ENCODE measurements at places on chromosomes 5 and 9.

DNA sequence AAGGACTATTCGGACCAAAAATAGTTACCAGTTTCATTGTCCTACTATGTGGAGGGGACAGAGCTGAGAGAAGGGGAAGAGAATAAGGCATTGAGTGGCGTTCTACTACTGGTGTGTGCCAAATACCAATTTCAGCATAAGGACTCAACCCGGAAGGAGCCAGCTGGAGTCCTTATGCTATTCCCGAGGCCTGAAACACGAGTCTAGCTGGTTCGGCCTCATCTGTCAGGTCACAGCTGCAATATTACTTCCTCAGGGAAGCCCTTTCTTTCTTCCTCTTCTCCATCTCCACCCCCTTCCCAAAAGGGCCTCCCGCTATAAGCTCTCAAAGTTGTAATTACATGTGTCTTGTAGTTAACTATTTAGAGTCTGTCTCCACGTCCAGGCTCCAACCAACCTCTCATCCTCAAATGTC lies 20.5 kb upstream of the FER start:
- DNase-seq, result peak; percentile 25

- no peak for DNase-seq
Measured at GRCh38 chr9:76166526-76166925, 227.7 kb downstream of the RFK start.

DNA sequence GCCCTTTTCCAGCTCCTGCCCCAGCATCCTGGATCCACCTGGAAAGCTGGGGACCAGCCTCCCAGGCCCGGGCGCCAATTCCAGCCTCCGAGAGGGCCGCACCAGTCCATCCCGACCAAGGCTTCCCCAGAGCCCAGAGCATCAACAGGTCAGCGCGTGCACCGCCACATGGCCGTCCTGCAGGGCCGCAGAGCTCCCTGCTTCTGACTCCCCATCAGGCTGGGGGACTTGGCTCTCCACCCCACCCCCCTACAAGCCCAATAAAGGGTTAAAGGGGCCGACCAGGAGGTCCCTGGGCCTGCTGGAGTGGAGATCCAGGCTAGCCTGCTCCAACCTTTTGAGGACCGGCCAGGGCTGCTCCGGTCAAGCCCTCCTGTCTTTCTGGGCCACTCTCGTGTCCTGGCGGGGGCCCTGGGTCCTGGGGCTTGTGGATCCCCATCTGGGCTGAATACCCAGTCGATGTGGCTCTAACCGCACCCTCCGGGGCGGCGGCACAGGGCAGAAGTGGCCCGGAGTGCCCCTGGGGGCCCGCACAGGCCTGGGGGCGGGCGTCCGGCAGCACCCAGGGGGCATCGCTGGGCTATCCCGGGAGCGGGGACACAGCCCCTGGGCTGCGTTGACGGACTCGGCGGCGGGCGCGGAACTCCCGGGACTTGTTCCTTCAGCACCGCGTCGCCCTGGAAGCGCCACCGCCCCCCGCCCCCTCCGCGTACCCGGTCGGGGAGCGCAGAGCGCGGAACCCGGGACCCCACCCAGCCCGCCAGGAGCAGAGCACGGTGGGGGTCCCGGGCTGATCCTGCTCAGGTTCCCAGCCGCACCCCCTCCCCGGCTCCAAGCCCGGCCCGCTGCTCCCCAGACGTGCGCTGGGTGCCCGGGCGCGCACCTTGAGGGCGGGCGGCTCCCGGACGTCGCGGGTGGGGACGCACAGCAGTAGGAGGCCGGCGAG lies 590 bp downstream of the ENTPD2 start:
- DNase-seq, result no peak

- no peak for DNase-seq
Measured at GRCh38 chr5:79081779-79082178, 12.2 kb downstream of the BHMT2 start.

DNA sequence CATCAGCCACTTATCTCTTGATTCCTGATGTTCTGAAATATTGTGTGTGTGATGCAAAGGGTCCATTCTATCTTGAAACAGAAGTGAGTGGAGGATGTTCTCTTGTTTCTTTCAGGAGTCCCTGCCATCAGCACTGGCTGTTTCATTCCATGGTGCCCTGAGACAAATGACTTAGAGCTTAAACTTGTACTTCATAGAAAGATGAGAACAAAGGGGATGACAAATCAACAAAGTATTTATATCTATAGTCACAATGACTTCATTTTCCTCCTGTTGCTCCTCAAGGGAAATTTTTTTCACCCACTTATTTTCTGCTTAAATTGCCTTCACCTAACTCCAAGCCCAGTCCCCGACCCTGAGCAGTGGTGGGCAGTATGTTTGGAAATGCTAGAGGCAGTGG lies 171.6 kb downstream of the TARS1 start:
- peak; percentile 46 for DNase-seq

DNA sequence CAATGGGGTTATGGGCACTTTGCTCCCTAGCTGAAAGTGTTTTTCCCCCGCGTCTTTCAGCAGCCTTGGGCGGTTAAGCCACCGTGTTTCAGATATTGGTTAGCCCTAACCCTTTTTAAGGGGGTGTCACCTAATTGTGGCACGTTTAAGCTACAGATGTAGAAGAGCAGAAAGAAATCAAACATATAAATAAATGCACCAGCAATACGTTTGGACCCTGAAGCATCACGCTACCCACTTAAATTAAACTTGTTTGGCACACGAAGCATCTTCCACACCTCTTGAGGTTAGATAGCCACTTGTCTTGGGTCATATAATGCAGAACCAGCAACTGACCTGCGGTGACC lies 768 bp downstream of the YTHDC2 start:
- DNase-seq, result no peak

DNA sequence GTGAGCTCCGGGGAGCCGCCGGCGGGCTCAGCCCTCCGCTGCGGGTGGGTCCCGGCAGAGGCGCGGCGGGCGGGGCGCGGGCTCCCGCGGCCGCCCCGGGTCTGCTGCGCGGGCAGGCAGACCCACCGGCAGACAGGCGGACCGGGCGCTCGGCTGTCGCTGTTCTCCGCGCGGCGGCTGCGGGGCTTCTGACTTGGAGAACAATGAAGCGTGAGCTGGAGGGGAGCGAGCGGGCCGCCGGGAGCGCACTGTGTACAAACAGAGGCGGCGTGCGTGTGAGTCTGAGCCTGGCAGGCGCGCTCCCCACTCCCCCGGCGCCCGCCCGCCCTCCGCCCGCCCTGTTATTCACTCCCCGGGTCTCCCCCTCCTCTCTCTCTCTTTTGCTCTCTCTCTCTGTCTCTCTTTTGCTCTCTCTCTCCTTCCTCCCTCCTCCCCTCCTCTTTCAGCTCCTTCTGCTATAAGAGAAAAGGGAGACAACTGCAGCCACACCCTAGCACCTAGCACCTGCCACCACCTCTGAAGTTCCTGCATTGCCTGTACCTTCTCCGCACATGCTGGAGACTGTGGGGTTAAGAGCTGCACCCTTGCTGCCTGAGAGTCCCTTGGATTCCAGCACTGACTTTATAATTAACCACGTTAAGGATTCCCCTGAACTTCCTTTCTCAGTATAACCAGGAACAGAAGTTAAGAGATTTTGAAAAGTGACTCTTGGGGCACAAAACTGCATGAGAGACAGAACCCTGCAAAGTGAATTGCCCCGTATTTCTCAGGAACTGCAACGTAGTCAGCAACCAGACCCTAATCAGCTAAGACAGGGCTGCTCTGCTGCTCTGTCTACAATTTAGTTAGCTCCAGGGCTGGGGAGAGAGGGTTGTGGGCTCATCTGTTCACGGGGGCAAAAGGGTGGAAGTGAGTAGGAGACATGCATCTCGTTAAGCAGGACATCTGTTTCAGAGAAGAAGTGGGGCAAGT lies at the start of gene EDIL3:
EDIL3 (minus strand) TSS at position 277 of the 972 bp plus-strand sequence. CDS start 506 bp downstream, outside the sequence.
- peak; percentile 60 for DNase-seq

GRCh38 chr5:40364441-40364840 lies 315.3 kb upstream of the PTGER4 start:
- DNase-seq, result no peak

- DNase-seq, result peak; percentile 69
Measured at GRCh38 chr5:59766427-59767210, 126.9 kb downstream of the PDE4D start.

- DNase-seq, result no peak
Measured at GRCh38 chr5:156094001-156094400, 233.0 kb upstream of the SGCD start.
